Activated naive CD4-positive, alpha-beta T cell treated with anti-CD3 and anti-CD28 coated beads, Interleukin-2, amount 10 ng/mL, durations not matched to agents 7 days and 5 days (primary cell): ENCODE measurements at places on chromosomes 3 and 15.

- no peak for DNase-seq
Observed at GRCh38 chr3:136464502-136464901, 214.4 kb downstream of the PCCB start.

- no peak for DNase-seq
Observed at GRCh38 chr15:101498076-101498716, 8.7 kb upstream of the PCSK6 start.

GRCh38 chr3:28104896-28105534, 136.4 kb upstream of the CMC1 start:
- no peak for DNase-seq

GRCh38 chr3:2872884-2873283, 237.3 kb downstream of the IL5RA start:
- no peak for DNase-seq

GRCh38 chr3:21668012-21668411, 83.0 kb downstream of the ZNF385D start:
- DNase-seq, result no peak

GRCh38 chr3:36652104-36652503, 112.2 kb downstream of the DCLK3 start:
- DNase-seq, result no peak
